Chondrocyte (in vitro differentiated cells): ENCODE measurements at places on chromosomes 12 and 14.

GRCh38 chr14:61927520-61927919 is 165.3 kb downstream of the SNAPC1 start:
- DNase-seq, result no peak

DNA sequence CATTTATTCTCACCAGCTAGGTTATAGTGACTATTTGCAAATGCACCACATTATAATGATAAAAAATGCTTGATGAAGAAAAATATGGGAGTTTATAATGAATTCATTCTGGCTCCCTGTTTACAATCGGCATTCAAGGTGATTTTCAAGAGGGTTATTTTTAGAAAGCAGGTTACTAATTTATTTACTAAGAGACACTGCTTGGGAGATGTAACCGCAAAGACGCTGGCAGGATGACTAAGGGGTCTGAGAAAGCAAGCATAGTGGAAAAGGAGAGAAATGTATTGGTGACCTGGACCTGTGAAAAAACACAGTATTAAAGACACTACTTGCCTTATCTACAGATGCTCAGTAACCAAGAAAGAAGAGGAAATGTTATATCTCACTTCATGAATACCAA is 13.3 kb upstream of the PITPNM2 start:
- no peak for DNase-seq

DNA sequence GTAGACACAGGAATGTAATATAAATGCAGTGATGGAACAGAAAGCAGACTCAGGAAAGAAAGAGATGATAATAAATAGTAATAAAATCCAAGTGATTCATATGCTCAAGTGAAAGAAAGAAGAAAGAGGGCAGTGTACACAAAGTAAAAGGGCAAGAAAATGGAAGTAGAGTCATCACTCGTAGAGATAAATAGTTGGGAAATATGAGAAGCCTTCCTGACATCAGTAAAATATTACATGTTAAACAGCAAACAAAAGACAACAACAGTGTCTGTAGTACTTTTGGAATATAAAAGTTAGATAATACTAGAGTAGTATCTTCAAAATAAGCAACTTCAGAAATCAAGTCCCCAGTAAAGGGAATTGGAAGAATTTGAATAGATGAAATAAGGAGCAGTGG is 412.3 kb downstream of the RAD51B start:
- DNase-seq, result no peak

DNA sequence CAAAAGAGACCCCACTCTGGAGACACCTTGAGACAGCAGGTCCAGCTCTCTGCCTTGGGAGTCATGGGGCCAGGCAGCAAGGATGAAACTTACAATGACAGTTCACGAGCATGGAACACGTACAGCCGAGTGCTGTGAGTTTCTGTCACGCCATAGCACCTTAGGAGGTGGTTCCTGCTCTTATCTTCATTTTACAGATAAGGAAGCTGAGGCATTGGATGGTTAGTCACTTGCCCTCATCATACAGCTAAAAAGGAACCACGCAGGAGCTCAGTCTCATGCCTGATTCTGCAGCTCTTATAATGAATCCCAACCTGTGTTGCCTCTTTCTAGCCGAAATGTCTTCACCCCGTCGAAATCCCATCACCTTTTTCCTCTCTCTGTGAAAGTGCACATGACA is 39.9 kb downstream of the C14orf132 start:
- DNase-seq, result no peak

DNA sequence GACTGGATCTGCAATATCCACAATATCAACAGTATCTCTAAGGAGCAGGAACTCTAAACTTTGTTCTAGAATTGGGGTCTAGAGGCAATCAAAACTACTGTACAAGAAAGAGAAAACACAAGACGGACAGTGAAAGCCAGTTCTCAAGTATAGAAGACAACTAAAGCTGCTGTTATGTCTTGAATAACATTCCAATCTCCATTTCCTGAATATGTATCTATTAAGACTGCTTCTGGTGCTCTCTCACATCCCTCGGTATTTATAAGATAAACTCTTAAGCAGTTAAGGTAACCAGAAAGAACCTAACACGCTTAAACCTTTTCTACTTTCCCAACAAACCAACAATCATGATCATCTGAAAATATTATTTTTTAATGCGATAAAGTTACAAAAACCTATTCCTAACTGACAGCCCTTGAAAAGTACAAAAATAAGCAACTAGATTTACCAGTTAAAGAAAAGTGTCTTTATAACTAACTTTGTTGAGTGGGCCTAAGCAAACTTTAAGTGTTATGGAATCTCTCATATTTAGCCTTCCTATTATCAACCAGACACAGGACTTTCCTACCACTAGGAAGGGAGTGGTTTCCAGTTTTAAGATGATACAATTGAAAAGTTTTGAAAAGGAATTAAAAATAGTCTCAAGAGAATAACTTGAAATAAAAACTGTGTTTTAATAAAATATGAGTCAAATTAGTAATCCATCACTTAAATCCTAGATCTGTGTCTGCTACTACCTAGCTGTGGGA is 30.7 kb downstream of the NUMB start:
- DNase-seq, result no peak

- no peak for DNase-seq
Measured at GRCh38 chr14:103185051-103186029, 62.1 kb downstream of the TNFAIP2 start.

DNA sequence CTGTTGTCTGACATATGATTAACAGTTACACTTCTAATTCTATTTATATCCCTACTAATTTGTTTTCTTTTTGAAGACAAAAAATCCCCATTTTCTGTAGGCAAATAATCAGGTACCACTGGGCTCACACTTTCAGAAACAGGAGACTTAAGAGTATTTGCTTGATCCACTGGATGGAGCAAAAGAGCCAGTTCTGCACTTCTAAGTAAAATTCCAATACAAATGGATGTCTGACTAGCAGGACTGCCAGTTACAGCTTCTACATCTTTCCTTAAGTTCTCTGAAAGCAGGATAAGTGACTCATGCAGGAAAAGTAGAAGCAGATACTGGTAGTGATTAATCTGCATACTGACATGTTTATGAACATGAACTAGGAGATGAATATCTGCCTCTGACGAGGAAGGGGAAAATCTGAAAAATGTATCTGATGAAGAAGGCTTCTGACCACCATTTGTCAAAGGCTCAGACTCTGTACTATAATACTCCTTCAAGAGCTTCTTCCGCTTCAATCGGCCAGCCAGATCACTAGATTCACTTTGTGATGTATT is 73.8 kb upstream of the ANKS1B start:
- no peak for DNase-seq

GRCh38 chr12:13289653-13290289 is 93.2 kb downstream of the EMP1 start:
- DNase-seq, result no peak

GRCh38 chr14:39370415-39370814 is 61.8 kb downstream of the FBXO33 start:
- DNase-seq, result no peak

- DNase-seq, result no peak
Measured at GRCh38 chr12:78249578-78249977, 418.9 kb downstream of the NAV3 start.

- no peak for DNase-seq
Measured at GRCh38 chr12:55955344-55955743, 10.5 kb downstream of the PMEL start.

- no peak for DNase-seq
Measured at GRCh38 chr14:48193893-48194292, 518.5 kb upstream of the MDGA2 start.

DNA sequence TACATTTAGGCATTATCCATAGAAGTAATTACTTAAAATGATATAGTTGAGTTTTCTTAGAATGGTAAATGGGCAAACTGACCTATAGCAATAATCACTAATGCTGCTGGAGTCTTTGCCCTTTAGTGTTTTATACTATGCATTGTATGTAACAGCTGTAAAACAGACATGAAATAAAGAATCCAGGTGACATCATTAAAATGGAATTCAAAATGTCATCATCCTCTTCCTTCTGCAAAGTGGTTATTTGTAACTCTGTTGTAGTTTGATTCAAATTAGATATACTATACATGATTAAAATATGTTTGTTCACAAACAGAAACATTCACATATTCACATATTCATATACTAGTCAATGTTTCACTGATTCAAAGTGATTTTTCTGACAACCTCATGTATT is 598.8 kb downstream of the SLC16A7 start:
- DNase-seq, result no peak

- no peak for DNase-seq
Measured at GRCh38 chr12:46516933-46517578, 144.5 kb upstream of the SLC38A2 start.

- peak; percentile 50 for DNase-seq
Measured at GRCh38 chr14:101508196-101508947, 52.9 kb upstream of the DIO3 start.

GRCh38 chr12:32201096-32201495 is 94.4 kb downstream of the BICD1 start:
- no peak for DNase-seq

DNA sequence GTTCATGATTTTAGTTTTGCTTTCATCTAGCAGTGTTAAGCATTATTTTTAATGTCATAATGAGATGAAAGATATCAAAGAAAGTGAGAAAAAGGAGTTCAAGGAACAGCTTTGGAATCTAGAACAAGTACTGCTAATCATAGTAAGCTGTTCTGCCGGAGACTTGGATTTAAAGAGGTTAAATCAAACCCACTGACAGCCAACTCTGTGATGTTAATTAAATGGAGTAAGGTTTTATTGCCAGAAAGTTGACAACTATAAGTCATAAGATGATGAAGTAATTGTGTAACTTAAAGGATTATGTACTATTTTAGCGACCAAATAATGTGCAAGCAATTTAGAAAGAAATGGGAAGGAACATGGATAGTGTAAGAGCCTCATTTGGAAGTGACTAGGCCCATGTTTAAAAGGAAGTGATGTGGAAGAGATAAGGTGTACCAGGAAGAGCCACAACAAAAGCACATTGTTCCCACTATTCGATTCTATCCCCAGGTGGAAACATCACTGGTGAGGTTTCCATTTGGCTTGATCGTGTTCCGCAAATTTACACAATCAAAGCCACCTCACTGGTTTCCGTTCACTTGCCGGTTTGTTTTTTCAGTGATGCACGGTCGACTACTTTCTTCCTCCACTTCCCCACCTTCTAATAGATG is 388.5 kb downstream of the PAWR start:
- DNase-seq, result no peak

DNA sequence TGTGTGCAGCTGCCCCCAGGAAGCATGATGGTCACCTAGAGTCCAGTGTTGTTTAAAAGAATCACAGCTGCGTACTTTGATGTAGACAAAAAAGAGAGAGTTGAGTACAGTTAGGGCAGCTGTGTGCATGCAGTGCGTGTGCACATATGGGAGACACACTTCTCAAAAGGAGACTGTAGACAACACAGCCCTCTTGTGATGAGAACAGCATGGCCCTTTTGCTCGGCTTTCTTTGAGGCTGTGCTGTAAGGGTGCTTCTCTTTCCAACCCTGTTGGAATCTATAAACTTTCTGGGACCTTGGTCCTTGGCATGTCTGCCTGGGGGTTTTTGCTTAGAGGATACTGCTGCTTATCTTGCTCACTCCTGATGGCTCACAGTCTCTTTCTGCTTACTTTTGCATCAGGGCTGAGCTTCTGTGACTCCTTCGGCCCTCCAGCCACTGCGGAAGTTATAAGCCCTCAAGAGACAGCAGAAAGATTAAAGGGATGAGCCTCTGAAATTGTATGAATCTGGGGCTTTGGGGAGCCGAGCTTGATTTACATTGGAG is 102.9 kb downstream of the DYRK2 start:
- no peak for DNase-seq

DNA sequence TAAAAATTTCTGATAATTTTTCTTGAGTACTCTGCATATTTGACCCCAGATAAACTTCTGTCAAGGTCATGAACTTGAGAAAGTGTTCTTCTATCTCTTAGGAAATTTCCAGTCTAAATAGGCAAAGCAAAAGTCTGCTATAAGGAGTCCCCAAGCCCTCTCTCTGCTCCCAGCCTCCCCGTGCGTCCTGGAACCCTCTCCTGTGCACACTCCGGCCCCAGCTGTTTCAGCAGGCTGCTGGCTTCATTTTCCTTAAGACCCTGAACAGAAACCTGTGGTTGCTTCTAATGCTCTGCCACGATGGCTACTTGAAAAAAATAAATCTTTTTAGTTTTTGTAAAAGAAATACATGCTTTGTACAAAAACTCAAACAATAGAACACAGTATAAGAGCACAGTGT is 14.7 kb downstream of the KRT2 start:
- DNase-seq, result no peak

DNA sequence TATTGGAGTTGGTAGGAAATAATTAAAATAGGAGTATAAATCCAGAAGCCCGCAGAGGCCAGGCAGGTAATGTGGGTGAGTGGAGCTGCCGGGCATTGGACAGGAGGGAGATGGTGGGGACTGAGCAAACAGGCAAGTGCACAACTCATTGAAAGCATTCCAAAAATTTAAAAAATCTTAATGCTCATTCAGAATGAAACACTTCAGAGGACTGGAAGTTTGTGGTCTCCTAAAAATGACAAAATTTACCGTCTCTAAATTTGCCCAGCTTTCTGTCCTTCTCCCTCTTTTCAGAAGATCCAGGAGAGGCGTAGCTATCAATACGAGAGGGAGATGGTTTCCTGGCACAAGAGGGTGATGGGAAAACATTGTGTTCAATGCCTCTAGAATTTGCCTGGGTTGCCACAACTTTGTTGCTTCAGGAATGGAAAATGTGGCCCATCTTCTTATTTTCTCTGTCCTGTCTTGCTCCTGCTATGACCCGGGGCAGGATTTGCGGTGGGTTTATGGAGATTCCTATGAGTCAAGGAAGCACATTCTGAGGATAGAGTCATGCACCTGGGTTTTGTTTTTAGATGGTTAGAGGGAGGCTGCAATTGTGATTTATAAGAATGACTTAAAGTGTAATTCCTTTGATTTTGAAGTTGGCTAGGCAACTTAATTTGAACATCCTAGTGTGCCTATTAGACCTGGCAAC is 72.2 kb downstream of the BORCS5 start:
- no peak for DNase-seq

DNA sequence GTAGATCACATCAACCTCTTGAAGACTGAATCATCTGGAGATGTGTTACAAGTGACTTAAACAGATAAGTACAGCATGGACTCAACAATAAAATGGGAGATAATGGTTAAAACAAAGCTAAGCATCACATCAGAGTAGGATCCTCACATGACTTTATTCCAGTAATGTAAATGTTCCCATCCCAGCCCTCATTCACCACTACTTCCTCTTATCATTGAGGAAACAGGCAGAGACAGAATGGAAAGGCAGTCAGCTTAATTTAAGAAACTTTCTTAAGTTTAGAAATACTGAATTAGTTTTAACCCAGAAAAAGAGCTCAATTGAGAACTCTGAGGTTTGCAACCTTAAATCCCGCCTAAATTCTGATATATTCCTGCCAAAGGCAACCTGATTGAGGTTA is 1.2 kb upstream of the ALG10 start:
- no peak for DNase-seq

- no peak for DNase-seq
Measured at GRCh38 chr12:13229504-13229903, 33.0 kb downstream of the EMP1 start.

DNA sequence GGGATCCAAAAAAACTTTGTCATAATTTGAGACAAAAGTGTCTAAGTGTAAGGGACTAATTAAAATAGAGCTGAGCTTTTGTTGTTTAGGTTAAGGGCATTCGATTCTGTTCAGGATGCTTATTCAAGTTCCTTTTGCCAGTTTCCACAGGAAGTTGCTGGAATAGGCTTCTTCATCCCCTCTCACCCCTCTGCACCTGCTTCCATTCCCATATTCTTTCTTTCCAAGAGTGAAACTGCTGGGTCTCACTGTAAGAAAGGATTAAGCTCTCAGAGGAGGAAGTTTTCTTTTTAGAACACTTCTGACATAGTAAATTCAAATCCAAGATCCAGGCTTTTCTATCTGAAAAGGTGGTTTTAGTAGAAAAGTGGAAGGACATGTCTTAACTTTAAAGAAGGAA is 61.4 kb downstream of the POLR3B start:
- DNase-seq, result no peak

- no peak for DNase-seq
Measured at GRCh38 chr14:36671149-36671548, 9.5 kb downstream of the PAX9 start.
